ENCODE measurements at places on chromosomes 1 and 21.

- DNase-seq = no peak
These were observed 733.9 kb upstream of the CHRM3 start for GRCh38 chr1:238652346-238652968.

GRCh38 chr1:41726899-41727748 is 191.6 kb downstream of the HIVEP3 start:
- no peak for DNase-seq

- no peak for DNase-seq
These were observed 496.5 kb upstream of the ADGRL2 start for GRCh38 chr1:81304187-81304586.

GRCh38 chr1:41487126-41488039 is 2.9 kb upstream of the EDN2 start:
- DNase-seq = no peak

- no peak for DNase-seq
These were observed 421.3 kb upstream of the ADGRL2 start for GRCh38 chr1:81379430-81379829.

GRCh38 chr21:37631319-37632117 is 264.9 kb downstream of the DYRK1A start:
- no peak for DNase-seq

DNA sequence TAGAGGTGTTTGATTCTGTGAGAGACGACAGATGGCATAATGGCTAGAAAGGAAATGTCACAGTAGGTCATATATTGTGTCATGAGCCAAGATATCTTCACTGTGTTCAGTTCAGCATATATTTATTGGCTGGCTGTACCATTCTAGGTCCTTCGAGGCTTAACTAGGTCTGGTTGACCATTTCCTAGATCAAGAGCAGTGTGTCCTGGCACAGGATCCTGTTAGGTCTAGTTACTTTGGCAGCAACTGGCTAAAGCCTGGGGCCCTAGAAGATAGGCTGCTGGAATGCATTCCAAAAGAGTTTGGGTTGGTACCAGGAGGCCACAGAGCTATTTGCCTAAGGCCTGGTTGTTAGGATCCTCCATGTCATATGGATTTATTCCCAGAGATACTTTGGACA is 20.9 kb downstream of the ZBTB40 start:
- no peak for DNase-seq
